Stimulated activated naive CD8-positive, alpha-beta T cell treated with anti-CD3 and anti-CD28 coated beads, Interleukin-15, amount 100 ng/mL, for 72 hours (primary cell): ENCODE measurements at places on chromosomes 7 and 10.

DNA sequence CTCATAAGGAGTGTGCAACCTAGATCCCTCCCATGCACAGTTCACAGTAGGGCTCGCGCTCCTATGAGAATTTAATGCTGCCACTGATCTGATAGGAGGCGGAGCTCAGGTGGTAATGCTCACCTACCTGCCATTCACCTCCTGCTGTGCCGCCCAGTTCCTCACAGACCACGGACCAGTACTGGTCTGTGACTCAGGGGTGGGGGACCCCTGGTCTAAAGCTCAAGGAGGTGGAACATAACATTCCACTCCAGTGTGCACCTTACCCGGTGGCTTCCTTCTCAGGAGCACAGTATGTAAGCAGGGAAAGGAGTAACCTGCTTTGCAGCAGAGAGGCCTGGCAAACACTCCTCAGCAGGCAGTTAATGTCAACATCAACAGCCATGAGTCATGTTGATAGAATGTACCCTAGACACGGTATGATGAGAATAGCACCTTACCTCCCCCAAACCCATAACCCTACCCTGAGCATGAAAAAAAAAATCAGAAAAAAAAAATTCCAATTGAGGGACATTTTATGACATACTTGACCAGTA, 273.5 kb downstream of the FGFR2 start:
- no peak for DNase-seq

GRCh38 chr7:129721068-129721467, 109.5 kb downstream of the NRF1 start:
- no peak for DNase-seq

DNA sequence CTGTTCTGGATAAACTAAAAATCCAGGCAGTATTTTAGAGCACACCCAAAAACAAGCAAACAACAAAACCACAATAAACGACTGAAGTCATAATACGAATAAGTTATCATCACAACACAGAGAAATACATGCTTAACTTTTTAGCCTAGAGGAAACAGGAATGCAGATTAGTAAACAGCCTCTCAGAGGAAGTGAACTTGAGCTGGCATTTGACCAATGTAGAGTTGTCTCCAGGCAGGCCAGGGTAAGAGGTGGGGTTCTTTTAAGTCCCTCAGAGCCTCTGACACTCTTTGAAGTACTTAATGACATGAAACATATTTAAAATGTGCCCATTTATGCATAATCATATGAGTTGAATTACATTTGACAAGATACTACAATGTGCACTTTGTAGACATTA, 43.3 kb upstream of the PLXDC2 start:
- no peak for DNase-seq

DNA sequence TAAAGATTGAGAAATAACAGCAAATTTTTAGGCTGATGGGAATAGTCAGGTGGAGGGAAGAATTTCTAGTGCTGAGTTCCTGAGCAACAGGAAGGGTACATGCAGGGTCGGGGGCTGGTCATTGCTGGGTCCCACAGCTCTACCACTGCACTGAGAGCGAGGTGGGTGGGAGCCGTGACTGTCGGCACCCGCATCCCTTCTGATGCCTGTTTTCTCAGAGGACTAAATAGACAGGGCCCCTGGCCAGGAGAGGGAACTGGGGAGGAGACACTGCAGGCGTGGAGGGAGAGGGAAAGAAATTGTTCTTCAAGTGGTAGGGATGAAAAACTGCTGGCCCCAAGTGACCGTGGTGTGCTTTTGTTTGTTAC, 7.3 kb downstream of the GTPBP4 start:
- DNase-seq: no peak

- DNase-seq: no peak
These were observed 137.6 kb upstream of the MAGI2 start for GRCh38 chr7:79590916-79591623.
